ENCODE measurements at places on chromosomes 5 and 9.
A peak's percentile ranks its signal among the peaks of the same experiment; 100 is the strongest.

DNA sequence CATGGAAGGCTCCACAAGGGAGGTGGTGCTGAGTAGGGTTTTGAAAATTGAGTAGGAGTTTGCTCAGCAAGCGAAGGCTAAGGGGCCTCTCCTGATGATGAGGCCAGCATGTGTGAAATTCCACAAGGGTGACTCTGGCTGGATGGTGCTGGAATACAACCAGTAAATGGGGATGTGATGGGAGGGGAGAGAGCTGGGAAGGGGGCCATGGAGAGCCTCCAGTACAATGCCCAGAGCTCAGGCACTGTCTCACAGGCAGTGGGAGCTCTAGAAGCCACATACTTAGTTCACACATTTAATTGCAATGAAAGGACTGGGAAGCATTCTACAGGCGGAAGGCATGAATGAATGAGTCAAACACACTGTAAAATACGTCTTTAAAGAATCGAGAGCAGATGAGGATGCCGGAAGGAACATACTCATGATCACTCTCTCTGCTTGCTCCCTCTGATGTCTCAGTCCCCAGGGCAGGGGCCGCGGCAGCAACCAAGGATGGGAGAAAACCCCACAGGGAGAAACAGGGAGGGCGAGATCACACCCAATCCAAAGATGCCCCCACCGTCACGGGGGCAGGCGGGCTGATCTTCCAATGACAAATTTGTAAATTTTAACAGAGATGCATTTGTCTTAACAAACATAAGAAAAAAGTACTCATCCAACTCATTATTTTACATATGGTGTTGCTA is 261.0 kb downstream of the NSG2 start:
- no peak for DNase-seq

DNA sequence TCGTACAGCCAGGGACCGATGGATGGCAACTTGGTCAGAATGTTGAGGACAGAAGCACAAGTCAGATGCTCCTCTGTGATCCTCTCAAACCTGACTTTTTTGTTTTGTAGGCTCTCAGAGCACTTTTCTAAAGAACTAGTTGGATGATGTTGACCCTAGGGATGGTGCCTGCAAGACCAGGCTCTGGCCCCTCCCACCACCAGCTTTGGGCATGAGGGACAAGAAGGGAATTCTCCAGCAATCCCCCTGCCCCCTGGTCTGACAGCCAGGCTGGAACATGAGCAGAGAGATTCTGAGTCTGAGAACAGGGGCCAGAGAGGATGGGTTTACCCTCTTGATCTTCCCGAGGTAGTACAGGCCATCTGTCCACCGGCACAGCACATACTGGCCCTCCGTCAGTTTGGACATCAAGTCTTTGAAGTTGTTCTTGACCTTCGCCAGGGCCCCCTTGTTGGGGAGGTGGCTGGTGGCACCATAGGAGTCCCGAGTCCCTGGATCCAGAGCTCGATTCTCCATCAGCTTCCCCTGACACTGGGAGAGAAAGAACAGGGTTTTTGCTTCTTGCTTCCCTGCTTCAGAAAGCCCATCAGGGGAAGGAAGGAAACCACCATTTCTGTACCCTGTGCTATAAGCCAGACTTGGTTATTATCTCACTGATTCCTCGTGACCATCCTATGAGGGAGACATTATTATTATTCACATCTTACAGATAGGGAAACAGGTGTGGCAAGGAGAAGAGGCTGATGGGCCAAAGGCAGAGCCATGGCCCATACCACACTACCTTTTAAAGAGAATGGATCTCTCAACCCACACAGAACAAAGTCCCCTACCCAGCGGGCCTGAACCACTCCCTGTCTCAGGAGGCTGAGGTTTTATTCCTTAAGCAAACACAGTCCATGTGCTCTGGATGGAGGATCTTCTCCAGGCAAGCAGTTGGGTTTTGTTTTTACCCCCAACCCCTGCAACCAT is 2.5 kb downstream of the PHF19 start:
- no peak for DNase-seq

DNA sequence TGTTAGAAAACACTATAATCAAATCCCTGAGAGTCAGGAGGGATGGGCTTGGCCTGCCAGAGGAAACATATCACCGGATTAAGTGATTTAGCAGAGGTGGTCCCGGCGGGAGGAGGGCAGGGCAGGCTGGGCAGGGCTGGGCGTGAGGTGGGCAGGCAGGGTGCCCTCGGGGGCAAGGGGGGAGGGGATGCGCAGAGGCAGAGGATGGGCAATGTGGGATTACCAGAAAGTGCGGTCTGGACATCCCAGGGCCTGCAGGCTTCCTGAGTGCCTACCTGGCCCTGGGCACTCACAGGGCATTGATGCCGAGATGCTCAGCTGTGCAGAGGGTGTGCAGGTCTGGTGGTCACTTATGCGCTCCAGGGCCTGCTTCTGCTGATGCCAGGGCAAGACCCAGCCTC is 115.2 kb downstream of the ADAMTS2 start:
- DNase-seq = no peak

DNA sequence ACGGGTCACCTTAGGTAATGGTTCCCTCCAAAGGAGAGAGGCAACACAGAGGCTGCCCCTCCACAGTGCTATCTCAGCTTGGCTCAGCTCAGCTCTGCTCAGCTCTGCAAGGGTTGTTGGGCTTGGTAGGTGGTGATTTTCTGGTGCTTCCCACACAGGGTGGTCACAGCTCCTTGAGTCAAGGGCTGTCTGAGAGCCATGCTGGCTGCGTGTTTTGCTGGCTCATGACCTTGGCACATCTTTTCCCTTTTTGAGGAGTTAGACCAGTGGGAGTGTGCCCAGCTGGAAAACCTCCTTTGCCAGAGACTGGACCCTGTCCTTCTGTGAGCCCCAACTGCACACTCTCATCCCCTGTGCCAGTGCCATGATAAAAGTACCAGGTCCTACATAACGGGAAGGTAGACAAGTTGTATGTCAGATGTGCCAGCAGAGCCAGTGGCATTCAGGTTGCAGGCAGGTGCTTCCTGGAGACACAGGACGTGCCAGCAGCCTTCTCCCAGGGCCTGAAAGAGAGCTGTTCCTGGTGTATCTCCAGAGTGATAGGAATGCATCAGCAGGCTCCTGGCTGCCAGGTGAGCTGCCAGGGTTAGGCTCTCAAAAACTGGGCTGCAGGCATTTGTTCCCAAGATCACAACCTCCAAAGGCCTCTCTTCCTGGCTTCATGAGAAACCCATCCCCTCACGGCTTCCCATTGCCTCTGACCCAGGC is 118.6 kb upstream of the CXCL14 start:
- no peak for DNase-seq

- no peak for DNase-seq
Measured at GRCh38 chr5:168676501-168676900, 97.3 kb upstream of the PANK3 start.

- DNase-seq = no peak
Measured at GRCh38 chr5:75550597-75550996, 38.9 kb downstream of the POLK start.

- DNase-seq = no peak
Measured at GRCh38 chr9:98992107-98992884, 48.6 kb downstream of the COL15A1 start.

DNA sequence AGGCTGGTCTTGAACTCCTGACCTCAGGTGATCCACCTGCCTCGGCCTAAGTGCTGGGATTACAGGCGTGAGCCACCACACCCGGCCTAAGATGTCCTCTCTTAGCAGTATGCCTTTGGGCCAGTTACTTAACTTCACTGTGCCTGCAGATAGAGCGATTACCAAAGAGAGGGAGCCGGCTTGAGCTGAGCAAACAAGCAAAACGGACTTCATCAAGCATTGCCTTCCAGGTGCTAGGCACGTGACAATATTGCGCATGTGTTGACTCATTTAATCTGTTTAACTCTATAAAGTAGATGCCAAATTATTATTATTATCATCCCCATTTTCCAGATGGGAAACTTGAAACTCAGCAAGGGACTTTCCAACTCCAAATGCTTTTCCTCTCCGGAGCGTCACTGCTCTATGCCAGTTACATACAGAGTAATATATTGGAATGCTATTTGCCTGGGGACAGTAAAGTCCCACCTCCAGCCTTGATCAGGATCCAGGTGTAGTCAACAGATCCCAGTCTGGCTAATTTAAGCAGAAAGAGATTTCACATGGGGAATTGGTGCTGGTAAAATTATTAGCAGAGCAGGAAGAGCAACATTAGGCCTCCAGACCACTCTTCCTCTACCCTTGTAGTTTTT is 5.6 kb upstream of the C9orf152 start:
- DNase-seq = no peak

GRCh38 chr5:152474961-152475360 is 69.9 kb upstream of the NMUR2 start:
- no peak for DNase-seq

DNA sequence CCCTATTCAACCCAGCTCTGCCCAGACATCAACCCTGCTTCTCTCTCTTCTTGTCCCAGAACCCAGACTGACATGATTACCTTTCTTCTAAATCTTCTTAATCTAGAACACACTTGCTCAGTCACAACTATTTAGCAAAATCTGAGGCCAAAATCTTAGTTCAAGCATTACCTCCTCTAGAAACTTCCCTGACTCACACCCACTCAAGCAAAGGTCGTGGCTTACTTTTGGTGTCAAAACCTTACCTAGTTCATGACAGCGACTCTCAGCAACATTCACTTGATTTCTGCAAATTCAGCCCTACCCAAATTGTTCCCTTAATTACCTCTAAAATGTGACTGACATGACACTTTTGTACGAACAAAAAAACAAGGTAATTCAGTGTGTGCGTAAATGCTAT is 130.2 kb downstream of the TLE1 start:
- DNase-seq = no peak

- no peak for DNase-seq
Measured at GRCh38 chr5:135062216-135063055, 28.4 kb upstream of the PITX1 start.

DNA sequence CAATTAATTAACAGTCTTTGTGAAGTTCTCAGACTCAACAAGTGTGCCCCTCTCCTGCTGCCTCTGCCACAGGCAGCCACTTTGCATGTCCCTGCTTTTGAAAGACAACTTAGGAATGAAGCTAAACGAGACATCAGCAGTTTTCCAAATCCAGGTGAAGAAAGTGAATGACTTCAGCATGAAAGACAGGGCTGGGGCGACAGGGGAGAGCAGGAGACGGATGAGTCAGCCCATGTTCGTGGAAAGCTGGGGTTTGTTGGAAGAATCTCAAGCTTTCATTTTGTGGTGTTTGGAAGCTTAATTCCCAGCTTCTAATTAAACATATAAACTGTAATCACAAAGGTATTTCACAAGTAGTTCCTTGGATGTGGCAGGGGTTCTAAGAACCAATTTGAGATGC is 207.8 kb upstream of the MAP3K1 start:
- DNase-seq = no peak

DNA sequence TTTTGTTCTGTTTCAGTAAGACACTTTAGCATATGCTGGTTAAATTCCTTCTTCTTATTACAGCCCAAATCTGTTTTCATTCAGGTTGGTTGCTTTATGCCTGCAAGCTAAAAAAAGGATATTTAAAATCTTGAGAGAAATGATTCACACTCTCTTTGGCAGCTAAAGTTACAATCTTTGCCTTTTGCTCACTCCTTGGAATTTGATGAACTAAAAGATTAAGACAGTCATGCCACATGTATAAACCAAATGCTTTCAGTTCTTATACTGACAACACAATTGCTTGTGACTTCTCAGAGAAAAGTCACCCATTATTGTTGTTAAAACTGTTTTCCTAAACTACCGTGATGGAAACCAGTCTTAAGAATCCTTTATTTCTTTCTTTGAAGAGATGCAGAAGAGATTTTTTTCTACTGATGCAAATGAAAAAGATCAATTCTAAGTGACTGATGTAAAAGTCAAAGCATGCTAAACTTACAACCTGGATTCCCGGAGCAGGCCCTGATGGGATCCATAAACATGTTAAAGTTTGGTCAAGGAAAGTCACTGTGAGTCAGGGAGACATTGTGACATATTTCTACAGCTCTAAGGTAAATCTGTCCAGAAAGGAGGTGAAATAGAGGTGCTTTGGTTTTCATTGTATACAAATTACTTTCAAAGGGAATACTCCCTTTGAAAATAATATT is 144.2 kb upstream of the CDH10 start:
- DNase-seq = peak; percentile 76

DNA sequence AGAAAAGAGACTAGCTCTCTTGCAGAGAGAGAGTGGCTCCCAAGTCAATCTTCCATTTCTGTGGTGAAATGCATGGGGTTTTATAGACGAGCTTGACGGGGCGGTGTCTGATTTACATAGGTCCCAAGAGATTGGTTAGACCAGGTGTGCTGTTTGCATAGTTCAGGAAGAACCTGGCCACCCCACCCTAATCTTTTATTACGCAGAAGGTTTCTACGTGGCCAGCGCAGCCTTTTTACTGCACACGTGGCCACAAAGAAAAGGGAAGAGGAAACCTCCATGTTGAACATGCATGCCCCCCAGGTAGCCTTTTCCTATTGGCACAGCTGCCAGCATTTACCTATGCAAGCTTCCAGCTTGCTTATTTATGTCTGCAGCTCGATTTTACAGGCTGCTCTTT is 92.1 kb downstream of the CAVIN4 start:
- no peak for DNase-seq

GRCh38 chr9:108109927-108110690 is 620.5 kb upstream of the KLF4 start:
- no peak for DNase-seq

- DNase-seq = peak; percentile 32
Measured at GRCh38 chr5:82593481-82593880, 315.3 kb upstream of the RPS23 start.

DNA sequence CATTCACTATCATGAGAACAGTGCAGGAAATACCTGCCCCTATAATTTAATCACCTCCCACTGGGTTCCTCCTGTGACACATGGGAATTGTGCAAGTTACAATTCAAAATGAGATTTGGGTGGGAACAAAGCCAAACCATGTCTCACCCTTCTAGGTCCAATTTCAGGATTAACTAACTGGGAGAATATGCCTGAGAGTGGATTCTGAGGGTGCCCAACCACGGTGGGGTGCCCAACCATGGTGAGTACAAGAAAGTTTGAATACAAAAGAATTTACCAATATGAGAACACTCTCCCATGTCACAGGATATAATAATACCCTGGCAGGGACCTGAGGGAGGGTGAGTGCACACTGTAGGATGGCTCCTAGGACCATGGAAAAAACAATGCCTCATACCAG is 17.2 kb upstream of the GDA start:
- DNase-seq = no peak

DNA sequence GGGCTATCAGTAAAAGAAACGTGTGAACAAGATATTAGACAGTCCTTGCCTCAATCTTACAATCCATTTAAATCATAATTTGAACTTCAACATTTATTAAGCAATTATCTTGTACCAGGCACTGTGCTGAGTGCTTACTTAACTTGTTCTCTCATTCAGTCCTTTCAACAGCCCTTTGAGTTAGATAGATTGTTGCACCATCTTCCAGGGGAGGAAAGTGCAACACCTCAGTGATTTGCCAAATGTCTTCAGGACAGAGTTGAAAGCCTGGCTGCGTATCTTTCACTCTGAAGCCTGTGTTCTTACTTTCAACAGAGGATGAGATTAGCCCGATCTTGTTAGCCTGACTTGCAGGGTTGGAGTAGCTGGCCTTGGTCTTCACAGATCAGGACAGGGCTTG is 34.2 kb upstream of the SUB1 start:
- DNase-seq = no peak

GRCh38 chr9:133108794-133109641 is 12.0 kb downstream of the RALGDS start:
- no peak for DNase-seq

Measured in amniotic stem cell (primary cell).